ENCODE measurements at places on chromosomes 3 and 15. TPM values are rescaled to one million over a fixed set of nuclear protein-coding genes. Genes with fewer than 3 reads are reported as not detected.
A peak's percentile ranks its signal among the peaks of the same experiment; 100 is the strongest.

ZBED2 gene
- 0.27 TPM for total RNA-seq

DNA sequence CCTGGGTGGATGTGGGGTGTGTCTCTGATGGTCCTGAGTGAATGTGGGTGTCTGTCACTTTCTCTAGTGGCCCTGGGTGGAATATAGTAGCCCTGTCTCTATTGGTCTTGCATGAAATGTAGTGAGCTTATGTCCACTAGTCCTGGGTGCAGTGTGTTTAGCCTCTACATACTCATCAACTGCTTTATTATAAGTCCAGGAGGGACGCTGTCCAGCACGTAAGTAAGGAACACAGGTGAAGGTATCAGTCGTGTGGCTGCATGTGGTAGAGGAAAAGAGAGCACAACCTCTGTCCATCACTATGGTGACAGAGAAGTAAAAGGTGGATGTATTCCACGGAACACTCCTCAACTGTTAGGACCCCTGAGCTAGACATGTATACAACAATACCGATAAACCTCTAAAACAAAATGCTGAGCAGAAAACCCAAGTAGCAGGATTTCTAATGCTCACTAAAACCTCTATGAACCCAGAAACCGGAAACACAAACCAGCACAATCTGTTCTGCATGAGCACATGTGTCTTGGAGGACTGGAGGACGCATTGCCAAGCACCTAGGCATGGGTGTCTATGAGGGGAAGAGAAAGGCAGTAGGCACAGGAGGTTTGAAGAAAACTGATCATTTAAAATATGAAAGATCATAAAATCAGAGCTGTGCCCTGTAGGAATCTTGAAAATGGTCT, 11.0 kb downstream of the LTF start:
- DNase-seq, result no peak

DNA sequence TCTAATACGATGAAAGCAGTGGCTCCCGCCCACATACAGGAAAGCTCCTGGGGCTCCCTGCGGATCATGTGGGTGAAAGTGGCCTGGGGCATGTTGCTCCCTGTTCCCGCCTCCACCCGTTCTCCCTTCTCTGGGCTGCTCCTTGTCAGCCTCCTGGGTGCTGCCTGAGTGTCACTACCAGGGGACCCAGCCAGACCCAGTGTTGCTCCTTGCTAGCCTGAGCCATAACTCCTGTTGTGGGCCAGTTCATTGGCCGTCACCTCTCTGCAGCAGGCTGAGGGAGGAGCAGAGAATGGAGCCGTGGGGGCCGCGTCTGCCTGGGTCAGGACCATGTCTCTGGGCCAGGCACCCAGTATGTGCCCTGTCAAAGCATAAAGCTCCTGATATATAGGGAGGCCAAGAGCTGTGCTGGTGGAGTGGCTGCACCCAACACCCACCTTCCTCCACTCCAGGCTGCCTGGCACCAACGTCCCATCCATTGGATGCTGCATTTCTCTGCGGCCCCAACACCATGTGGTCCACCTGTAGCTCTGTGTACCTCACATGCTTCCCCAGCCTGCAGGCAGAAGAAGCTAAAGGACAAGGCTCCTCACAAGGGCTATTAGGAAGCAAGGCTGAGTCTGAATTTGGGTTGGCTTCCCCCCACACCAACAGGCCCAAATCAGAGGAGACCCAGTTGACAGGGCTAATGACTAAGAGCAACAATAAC, 40.5 kb downstream of the KLF13 start:
- DNase-seq, result no peak

- DNase-seq, result no peak
These were observed 269.5 kb downstream of the CNTN3 start for GRCh38 chr3:74344865-74345440.

DNA sequence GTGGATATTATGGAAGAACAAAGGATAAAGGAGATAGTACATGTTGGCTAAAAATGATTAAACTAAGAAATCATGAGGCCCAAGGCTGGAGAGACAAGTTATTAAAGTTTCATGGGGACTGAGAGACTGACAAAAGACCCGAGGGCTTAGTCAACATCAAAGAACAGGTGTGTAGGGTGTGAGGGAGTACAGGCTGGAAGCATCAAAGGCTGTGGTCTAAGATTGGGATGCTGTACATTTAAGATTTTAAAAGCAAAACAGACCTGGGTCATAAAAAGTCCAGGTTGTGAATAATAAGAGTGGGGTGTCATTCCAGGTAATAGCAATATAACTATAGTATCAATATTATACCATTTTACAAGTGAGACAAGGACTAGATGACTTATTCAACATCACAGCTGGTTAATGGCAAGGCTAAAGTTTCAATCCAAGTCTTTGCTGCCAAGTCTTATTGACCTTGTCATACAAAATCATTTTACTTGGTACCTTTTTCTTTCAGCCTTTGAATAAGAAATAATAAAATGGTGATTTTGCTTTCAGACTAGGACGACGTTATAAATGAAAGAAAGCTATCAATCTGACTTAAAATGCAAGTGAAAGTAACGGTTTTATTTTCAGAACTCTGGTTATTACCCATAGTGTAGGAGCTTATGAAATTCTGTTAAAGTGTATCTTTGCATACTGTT, 211.6 kb downstream of the TNIK start:
- DNase-seq, result no peak

ARHGAP11A gene
- 20.3 TPM for total RNA-seq

DNA sequence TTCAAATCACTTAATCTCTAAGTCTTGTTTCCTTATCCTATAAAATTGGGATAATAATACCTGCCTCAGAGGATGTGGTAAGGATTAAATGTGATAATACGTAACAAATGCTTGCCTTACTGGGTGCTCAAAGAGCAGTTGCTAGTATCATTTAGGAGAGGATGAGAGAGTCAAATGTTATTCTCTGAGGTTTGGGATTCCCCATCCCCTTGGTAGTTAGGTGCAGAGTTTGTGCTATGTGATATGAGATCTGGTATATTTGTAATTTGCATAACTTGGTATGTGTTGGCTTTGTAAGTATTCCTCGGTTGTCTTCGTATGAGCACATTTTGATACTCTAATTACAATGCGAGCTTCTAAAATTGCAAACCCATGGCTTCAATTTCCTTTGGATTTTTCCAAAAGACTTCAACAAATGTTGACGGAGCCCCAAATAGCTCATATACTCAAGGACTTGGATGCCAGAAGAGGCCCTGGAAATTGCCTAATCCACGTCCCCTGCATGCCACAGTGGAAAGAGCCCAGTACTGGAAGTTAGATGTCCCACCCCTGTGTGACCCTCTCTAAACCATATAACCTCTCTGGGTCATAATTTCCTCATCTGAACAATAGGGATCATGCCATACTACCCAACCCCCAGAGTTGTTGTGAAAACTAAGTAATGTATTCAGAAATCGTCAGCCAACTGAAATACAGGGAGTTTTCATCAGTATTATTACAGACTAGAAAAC, 85.0 kb downstream of the FBN1 start:
- no peak for DNase-seq

SPSB4 gene
- total RNA-seq, result not detected

CELSR3 gene
- total RNA-seq, result 8.8 TPM

GRCh38 chr3:89171687-89172545, 64.5 kb downstream of the EPHA3 start:
- no peak for DNase-seq

- DNase-seq, result no peak
These were observed 795.3 kb upstream of the ARRDC4 start for GRCh38 chr15:97165205-97165604.

ANKUB1 gene
- total RNA-seq, result not detected

SLC22A14 gene
- not detected for total RNA-seq

DNA sequence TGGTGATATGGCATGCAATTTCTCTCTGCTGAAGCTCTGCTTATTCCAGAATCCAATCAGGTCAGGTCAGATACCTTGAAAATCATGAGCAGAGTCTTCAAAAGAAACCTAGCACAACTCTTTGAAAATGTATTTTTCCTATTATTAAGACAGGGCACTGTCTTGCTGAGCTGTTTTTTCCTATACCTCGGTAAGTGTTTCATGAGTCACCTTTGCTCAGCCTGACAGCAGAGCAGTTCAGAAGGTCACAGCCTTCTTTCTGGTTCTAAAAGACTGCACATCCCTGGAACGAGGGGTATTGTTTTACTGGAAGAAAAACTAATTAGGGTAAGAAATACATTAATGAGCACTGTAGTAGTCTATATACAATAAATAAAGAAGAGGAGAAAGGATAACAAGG, 422.0 kb downstream of the SOX2 start:
- no peak for DNase-seq

GRCh38 chr3:160980740-160981139, 124.4 kb downstream of the B3GALNT1 start:
- DNase-seq, result no peak

DNA sequence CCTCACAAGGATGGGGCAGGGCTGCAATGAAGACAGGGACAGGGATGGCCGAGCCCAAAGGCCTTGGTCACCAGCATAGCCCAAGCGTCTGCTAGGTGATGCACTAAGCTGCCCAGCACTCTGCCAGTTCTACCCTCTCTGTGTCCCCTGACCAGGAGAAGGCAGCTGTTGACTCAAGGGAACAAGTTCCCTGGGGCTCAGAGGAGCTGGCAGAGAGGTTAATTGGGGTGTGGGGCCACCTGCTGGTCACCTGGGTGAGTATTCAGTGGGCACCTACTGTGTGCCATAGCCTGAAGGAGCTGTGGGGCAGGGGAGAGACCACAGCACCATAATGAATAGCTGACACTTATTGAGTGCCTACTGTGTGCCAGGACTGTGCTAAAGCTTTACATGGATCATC, 22.0 kb upstream of the DOCK3 start:
- DNase-seq, result peak; percentile 35

CCDC71 gene
- total RNA-seq, result 12.9 TPM

APOD gene
- not detected for total RNA-seq
